HFFc6 (cell line): ENCODE measurements at places on chromosomes 5 and 9. TPM values are rescaled to one million over a fixed set of nuclear protein-coding genes. Genes with fewer than 3 reads are reported as not detected.

The GARIN3 gene
- total RNA-seq, result not detected in 3 replicates

The ANKDD1B gene
- 0.14 TPM in 1 of 3 replicates, not detected in the others for total RNA-seq

DNA sequence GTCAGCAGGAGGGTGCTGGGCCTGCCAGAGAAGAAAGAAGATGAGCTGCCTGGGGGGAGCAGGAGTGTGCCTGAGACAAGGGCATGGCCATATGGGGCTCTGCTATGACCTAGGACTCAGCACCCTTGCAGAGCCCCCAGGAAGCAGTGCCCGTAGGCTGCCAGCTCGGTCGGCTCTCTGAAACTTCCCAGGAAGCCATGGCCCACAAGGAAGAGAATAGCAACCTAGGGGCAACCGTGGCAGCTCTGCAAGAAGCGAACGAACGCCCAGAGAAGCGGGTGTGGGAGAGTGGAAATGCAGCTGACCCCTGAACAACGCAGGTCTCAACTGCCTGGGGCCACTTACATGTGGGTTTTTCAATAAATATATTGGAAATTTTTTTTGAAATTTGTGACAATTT lies 10.7 kb upstream of the LTC4S start:
- no peak for DNase-seq

DNA sequence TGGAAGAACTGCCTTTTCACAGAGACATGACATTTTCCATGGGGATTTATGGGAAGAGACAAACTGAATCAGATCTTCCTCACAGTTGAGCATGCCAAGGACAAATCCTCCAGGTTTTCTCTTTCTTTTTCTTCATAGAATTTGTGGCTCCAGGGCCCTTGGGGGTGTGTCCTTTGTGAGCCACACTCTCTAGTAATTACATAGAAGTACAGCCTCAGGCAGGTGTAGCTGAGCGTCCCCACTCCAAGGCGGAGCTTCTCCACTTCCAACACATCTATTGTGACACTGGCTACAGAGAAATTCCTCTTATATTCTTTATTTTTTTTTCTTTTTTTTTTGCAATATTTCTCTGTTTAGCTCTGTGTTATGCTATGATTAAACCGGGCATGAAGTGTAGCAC lies 420.5 kb upstream of the CD180 start:
- no peak for DNase-seq

DNA sequence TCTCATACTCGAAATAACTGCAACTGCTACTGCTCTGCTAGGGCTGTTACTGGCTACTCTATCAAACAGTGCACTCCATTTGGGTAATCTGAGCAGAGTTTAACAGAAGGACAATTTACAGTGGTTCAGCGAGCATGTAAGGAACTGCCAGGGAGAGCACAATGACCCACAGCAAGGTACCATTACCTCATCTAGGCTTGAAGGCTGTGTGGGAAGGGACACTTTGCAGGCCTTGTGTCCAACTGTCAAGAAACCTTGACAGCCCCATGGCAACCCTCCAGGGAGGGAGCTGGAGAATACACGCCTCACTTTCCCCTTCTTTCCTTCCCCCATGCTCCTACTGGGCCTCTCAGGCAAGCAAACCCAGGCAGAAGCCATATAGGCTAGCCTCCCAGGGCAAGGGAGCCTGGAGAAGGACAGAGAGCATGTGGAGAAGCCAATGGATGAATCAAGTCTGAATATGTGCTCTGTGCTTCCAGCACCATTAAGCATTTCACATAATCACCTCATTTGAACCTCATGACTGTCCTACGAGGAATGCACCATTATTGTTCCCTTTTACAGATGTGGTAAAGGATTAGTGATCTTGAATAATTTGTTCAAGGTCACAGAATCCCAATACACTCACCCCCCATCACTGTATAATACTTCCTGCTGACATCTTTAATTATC lies 49.9 kb upstream of the JAK2 start:
- DNase-seq, result no peak
